ENCODE measurements at places on chromosomes 11 and 22.

DNA sequence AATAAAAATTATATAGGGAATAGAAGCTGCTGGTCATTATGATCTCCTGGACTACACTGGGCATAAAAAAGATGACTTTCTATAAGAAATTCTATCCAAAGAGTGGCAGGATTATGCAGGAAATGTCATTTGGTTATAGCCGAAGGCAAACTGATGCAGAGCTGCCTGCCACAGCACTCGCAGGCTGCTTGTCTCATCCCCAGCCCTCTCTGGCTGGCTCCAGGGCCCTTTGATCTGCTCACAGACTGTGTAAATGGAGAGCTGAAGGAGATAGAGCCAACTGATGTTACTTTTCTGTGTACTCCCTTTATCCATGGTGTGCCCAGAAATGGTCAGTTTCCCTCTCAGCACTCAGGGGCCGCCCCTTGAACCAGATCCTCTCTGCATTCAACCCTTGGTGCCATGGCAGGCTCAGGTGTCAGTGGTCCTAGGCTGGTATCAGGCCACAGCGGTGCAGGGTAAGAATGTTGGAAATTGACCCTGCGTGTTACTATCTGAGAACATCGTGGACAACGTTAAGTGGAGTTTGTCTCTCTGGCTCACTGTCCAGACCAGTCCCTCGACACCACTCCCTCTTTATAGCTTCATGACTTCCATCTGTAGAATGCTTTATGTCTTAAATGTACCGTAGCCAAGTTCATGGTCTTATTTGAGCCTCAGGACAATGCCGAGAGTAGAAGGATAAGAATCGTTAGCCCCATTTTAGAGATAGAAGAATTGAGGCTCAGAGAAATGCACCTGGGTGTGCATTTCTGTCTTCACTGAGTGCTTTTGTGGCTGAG lies 27.8 kb downstream of the TEAD1 start:
- DNase-seq = no peak

DNA sequence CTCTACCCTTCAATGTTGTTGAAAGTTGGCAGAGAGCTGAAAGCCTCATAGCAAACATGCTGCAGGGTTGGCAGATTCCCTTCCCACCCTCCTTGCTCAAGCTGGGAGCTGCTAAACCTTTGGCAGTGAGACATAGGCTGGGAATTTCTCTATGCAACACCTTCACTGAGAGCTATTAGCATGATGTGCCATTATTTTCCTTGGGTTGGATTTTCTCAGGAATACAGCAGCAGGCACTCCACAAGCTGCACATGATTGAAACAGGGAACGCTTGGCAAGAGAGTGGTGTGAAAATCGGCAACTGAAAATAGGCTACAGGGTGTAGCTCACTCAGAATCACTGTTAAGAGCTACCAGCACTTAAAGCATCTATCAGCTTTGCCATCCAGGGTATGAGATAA lies 9.6 kb upstream of the ALKBH3 start:
- no peak for DNase-seq

DNA sequence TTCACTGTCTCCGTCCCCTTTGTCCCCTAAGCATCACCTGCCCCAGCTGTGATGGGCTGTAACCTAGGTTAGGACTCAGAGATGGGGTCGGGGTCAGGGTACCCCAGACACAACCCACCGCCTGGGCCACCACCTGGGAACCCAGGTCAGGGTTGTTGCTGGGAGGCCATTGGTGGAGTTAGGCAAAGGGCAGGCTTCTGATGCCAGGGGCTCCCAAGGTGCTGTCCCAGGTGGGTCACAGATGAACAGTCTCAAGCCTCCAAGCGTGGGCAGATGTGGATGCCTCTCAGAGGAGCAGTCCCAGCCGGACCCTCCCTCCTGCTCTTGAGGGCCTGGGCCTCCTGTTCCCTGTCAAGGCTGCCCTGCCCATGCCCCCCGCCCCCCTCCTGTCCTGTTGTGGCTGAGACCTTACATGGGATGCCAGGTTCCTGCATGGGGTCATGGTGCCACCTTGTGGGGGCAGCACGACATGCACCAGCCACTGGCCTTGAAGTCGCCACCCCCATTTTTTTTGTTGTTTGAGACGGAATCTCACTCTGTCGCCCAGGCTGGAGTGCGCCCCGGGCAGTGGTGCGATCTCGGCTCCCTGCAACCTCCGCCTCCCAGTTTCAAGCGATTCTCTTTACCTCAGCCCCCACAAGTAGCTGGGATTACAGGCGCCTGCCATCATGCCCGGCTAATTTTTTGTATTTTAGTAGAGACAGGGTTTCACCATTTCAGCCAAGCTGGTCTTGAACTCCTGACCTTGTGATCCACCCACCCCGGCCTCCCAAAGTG lies 12.1 kb downstream of the GATD1 start:
- DNase-seq = no peak

DNA sequence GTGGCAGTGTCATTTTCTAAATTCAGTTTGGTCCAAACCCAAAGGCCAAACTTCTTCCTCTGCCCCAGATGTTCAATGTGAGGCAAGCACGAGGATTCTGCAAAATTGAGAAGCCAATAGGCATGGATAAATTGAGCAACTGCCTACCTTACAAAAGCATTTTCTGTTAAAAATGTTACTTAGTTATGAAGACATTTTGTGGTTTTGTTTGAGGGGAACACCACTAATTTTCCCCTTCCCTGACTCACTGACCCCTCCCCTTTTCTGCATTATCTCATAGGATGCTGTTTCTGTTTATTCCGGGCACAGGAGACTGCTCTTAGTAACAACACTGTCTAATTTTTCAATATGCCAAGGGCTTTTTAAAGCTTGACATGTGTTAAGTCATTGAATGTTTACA lies 462.8 kb downstream of the INSC start:
- DNase-seq = no peak

- no peak for DNase-seq
Measured at GRCh38 chr11:124884869-124885479, 12.7 kb downstream of the ROBO4 start.

DNA sequence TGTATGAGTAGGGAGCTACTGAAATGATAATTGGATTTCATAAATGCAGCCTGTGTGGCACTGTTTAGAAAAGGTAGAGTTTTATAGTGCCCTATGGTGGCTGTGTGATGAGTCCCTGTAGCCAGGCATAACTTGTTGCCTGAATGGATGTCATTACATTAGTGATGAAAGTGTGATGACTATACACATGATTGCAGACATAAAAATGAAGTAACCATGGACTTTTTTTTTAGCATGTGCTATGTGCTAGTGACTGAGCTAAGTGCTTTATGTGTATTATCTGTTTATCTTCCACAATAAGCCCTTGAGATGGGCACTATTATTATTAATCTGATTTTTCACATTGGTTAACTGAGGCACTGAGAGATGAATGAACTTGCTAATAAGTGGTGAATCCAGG lies 13.5 kb upstream of the GRAMD1B start:
- no peak for DNase-seq

- no peak for DNase-seq
Measured at GRCh38 chr11:45525393-45525792, 140.0 kb downstream of the CHST1 start.

- DNase-seq = no peak
Measured at GRCh38 chr22:38792833-38793232, 1.1 kb downstream of the DNAL4 start.

All from NCI-H187 (cell line).